ENCODE measurements at places on chromosomes 13 and 19. TPM values are rescaled to one million over a fixed set of nuclear protein-coding genes. Genes with fewer than 3 reads are reported as not detected.

- no peak for DNase-seq
Measured at GRCh38 chr13:38804536-38804935, 117.7 kb downstream of the FREM2 start.

GRCh38 chr13:85575110-85575509 lies 224.1 kb downstream of the SLITRK6 start:
- DNase-seq: no peak

- no peak for DNase-seq
Measured at GRCh38 chr13:25168790-25169189, 3.3 kb downstream of the AMER2 start.

GRCh38 chr13:37966266-37966665 lies 96.7 kb upstream of the TRPC4 start:
- no peak for DNase-seq

DNA sequence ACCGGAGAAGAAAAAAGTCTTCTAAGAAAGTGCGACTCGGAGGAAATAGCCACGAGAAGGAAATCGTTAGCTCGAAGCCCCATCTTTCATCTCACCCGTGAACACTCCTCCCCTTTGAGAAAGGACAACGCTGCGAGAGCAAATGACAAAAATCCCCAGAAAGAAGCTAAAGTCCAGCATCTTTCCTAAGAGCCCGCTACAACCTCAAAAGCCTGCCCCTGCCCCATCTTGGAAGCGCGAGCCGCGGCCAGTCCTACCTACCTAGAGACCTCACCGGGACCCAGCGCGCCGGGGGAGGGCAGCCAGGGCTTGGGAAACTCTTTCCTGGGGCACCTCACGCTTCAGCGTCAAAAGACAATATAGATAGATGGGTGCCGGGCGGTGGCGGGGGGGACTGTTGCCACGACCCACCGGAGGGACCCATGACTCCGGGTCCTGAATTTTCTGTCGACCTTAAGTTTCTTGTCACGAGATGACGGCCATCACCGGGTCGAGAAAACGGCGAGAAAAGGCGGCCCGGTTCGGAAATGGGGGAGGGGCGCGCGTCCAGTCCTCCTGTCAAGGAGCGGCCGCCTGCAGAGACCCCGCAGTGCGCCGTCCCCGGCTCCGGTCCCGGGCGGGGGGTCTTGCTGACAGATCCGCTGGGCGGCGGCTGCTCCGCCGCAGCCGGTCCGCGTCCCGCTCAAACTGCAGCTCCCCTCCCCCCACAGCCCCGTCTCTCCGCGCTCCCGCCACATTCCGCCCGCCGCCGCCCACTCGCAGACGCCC lies 65.9 kb downstream of the KCNRG start:
- peak; percentile 59 for DNase-seq

DNA sequence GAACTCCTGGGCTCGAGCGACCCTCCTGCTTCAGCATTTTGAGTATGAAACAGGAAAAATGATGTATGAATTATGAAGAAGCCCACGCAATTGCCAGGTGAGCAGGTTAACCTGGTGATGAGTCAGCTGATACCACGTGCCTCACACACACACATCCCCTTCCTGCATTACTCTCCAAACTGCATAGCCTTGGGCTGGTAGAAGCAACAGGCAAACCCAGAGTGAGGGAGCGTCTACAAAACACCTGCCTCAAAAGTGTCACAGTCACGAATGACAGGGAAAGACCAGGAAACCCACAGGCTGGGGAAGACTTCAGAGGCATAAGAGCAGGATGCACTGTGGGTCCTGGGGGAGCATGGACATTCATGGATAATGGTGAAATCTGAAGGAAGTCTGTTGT lies 192.8 kb upstream of the IRS2 start:
- no peak for DNase-seq

GRCh38 chr13:34611671-34612070 lies 330.4 kb upstream of the NBEA start:
- DNase-seq: no peak

- DNase-seq: no peak
Measured at GRCh38 chr13:33058776-33059327, 42.6 kb downstream of the KL start.

DNA sequence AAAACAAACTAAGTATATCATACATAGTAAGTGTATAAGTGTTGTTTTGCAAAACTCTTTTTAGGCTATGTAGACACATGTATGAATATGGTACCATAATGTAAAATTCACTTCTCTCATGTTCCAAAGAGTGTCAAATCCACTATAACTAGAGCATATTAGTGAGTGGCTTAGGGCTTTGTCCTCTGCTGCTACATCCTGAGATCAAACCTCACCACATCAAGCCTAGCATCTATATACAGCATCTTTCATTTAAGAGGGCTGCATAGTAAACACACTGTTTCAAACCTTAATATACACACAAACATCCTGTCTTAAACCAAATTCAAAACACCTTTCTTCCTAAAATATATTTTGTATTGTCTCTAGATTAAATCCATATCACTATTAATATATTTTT lies 38.7 kb downstream of the ELF1 start:
- DNase-seq: peak; percentile 28

DNA sequence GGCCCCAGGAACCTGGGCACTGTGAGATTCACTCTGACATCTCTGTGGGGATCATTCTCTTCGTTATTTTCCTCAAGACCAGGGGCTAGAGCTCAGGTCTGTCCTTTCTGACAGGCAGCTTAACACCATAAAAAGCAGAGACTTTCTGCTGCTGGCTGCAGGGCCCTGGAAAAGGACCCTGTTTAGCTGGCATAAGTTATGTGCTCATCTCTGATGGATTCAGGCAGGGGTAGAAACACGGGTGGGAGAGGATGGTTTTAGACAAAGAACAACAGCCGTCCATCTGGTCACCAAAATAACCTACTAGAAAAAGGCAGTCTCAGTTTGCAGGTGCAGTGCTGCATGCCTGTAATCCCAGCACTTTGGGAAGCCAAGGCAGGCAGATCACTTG lies 2.3 kb upstream of the GPI start:
- DNase-seq: no peak

GRCh38 chr19:10694706-10695307 lies 6.4 kb upstream of the QTRT1 start:
- DNase-seq: no peak

ZNF823 gene
- 2.2 TPM for total RNA-seq

RNF17 gene
- 0.28 TPM for total RNA-seq

URAD gene
- total RNA-seq: not detected

OR7D2 gene
- not detected for total RNA-seq

CD37 gene
- 350 TPM for total RNA-seq

HSD17B14 gene
- total RNA-seq: 0.93 TPM

PBX4 gene
- 51.8 TPM for total RNA-seq

BRCA2 gene
- total RNA-seq: 2.4 TPM

ZFP82 gene
- 3.8 TPM for total RNA-seq

Data from CD4-positive, alpha-beta T cell (primary cell).